ENCODE measurements at places on chromosomes 12 and 14. TPM values are rescaled to one million over a fixed set of nuclear protein-coding genes. Genes with fewer than 3 reads are reported as not detected.

The AJUBA gene
- total RNA-seq: 80.8 TPM

The ZNF385A gene
- 2.2 TPM for total RNA-seq

DNA sequence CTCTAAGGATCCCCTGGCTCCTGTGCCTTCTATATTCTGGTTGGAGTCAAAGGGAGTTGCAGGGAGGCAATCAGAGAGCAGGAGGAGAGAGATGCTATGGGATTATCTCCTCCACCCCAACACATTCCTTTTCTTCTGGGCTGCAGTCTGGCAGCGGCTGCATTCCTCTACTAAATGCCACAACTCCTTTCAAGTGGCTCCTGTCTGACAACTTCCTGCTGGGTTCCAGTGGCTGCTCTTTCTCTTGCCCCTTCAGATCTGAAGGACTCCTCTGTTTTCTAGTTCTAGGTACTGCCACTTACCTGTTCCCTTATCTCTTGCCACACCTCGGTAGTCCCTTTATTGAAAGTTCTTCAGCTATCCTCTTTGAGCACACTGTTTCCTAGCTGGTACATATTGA, 425.0 kb downstream of the SNAPC1 start:
- DNase-seq: no peak

GRCh38 chr12:81162391-81163136, 84.7 kb downstream of the ACSS3 start:
- no peak for DNase-seq

GRCh38 chr12:52850681-52851080, 1.9 kb upstream of the KRT78 start:
- no peak for DNase-seq

- DNase-seq: no peak
Observed at GRCh38 chr12:106140223-106140986, 1.7 kb upstream of the NUAK1 start.

GRCh38 chr12:131327521-131328488, 374.1 kb downstream of the ADGRD1 start:
- no peak for DNase-seq

GRCh38 chr12:2214411-2214810, 161.6 kb downstream of the CACNA1C start:
- no peak for DNase-seq
